ENCODE measurements at places on chromosomes 4 and X.

- no peak for DNase-seq
Measured at GRCh38 chr4:101823864-101824263, 33.3 kb downstream of the BANK1 start.

DNA sequence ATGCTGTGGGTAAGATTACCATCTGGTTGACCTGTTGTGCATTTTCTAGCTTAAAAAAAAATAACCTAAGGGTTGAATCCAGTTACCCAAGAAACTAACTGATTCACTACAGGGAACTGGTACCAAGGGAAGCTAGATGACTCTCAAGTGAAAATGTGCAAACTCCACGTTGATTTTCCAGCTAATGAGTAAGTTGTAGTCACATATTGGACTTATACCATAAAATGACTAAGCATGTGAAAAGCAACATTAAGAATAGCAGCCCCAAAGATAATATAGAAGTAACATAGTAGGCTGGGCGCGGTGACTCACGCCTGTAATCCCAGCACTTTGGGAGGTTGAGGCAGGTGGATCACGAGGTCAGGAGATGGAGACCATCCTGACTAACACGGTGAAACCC lies 270.9 kb downstream of the SPRY1 start:
- DNase-seq = no peak

GRCh38 chr4:146098978-146099377 lies 76.5 kb upstream of the LSM6 start:
- DNase-seq = no peak

DNA sequence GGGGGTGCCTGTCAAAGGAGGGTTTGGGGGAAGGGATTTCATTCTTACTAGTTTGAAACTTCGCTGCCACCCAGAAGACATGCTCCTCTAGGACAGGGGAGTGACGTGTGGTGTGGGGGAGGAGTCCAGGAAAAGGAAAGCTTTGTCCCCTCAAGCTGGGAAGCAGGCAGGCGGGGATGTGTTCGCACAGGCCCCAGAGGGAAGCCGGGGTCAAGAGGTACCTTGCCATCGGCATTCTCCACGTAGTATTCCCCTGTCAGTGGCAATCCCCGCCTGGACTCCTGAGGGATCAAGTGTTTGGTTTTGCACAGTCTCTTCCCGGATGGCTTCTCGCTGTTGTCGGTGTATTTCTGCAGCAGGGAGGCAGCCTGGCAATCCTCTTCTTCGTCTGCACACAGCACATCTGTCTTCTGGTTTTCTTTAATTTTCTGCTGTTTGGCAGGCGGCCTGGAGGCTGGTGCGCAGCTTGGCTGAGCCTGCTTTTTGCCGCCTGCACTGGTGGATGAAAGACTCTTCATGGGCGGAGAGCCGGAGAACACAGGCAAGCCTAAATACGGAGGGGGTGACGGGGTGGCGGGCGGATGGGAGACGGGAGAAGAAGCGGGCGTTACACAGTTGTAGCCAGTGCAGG lies 35.1 kb downstream of the BCOR start:
- DNase-seq = no peak

GRCh38 chrX:129043138-129043537 lies 480.2 kb downstream of the SMARCA1 start:
- DNase-seq = no peak

- DNase-seq = no peak
Measured at GRCh38 chr4:140867356-140867755, 111.2 kb upstream of the TBC1D9 start.

- DNase-seq = no peak
Measured at GRCh38 chr4:3318561-3319021, 25.8 kb downstream of the RGS12 start.

GRCh38 chr4:101086801-101087586 lies 260.3 kb downstream of the PPP3CA start:
- no peak for DNase-seq

- no peak for DNase-seq
Measured at GRCh38 chrX:52852110-52852860, 15.6 kb downstream of the XAGE3 start.

- DNase-seq = no peak
Measured at GRCh38 chrX:22690116-22690515, 309.6 kb upstream of the DDX53 start.

GRCh38 chr4:130705023-130705422 lies 1609.1 kb downstream of the C4orf33 start:
- no peak for DNase-seq

DNA sequence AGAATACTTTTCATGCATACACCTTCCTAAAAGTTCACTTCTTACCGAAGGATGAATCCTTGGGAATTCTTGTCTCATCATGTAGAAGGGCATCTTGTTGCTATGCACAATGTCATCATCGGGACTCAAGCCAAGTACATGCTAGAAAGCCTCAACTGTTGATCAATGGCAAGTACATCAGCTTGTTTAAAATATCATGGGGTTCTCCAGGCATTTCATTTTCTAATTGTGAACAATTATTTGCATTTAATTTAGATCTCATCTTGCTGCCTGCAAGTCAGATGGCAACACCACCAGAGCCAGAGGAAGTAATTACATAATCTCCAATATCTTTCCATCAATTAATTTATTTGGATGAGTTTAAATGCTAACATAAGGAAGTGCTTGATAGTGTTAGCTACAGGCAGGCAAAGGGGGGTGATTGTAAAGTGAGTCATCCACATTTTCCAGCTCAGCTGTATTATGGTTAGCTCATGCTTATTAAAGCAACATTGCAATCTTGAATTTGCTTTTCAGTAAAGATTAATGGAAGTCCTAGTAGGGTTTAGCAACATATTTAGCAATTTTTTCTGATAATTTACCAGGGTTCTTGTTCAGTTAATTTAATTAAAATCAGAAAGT lies 356.5 kb downstream of the CBLL2 start:
- DNase-seq = no peak

GRCh38 chr4:165177725-165178666 lies 29.4 kb upstream of the KLHL2 start:
- no peak for DNase-seq

- DNase-seq = no peak
Measured at GRCh38 chr4:59553063-59553720, 1646.9 kb upstream of the ADGRL3 start.

DNA sequence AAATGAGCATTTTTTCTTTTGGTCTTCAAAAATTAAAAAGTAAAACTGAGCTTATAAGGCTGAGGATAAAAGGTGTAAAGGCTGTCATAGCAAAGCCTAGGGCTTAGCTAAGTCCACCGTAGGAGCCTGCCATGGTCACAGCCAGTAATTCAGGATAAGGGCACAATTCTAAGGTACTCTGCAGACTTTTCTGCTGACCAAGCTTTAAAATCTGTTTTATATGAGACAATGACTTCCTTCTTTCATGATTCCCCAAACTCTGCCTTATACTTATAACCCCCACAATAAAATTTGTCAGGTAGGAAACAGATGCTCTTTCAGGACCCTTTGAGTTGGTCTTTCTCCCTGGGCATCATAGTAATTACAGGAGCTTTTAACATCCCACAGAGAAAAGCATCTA lies 138.5 kb downstream of the COL4A6 start:
- DNase-seq = no peak

DNA sequence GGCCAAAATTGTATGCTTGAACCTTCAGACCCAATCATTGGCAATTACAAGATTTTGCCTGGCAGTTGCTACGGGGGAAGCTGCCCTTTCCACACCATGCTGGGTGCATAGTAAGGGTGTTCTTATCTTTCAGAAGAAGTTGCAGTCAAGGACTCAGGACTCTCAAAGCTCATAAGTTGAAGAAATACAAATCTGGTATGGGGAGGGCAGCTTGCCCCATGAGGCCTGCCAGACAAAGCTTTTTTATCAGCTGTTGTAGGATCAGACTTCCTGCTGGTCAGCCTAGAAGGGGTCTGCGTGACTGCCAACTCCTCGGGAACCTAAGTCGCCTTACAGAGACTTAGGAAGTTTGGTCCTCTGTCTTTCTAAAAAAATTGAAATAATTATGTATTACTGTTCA lies 174.9 kb upstream of the TECRL start:
- no peak for DNase-seq

DNA sequence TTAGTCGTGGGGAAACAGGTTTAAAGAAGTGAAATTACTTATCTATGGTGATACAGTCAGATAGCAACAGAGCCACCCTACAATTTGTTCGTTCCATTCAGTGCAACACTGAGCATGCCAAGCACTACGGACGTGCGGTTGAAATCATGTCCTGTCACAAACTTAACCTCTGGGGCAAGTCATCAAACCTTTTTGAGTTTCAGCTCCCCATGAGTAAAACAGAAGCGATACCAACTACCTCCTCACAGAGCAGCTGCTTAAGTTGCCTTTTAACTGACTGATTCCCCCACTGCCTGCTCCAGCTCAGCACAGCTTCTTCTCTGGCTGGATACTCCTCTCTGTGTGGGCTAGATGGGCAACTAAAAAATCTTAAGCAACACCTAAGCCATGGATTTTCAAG lies 36.0 kb downstream of the LHFPL1 start:
- no peak for DNase-seq

DNA sequence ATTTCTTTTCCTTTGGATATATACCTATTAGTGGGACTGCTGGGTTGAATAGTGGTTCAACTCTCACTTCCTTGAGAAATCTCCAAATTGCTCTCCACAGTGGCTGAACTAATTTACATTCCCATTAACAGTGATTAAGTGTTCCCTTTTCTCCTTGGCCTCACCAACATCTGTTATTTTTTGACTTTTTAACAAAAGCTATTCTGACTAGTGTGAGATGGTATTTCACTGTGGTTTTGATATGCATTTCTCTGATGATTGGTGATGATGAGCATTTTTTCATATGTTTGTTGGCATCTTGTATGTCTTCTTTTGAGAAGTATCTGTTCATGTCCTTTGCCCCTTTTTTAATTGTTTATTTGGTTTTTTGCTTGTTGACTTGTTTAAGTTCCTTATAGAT lies 413.0 kb downstream of the MAPK10 start:
- no peak for DNase-seq

GRCh38 chr4:112023402-112023950 lies 121.8 kb upstream of the FAM241A start:
- no peak for DNase-seq

DNA sequence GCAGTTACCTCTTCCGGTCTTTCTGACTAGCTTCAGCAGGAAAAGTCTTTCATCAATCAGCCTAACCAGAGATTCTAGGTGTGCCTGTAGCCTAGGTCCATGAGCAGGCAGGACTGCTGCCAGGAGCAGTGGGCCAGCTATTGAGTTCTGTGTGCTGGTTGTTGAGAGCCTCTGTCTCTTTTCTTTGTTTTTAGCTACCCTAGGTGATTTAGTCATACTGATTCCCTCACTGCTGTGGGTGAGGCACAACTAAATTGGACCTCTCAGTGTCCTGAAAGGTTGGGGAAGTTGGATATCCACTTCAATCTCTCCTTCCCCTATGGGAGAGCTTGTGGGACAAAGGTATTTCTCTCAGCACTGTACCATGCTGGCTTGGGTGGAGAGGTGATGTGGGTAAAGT lies 354.9 kb downstream of the GPAT3 start:
- no peak for DNase-seq

- no peak for DNase-seq
Measured at GRCh38 chr4:124329134-124329533, 383.4 kb downstream of the ANKRD50 start.

GRCh38 chr4:45082101-45082500 lies 355.7 kb upstream of the GNPDA2 start:
- DNase-seq = no peak

- no peak for DNase-seq
Measured at GRCh38 chr4:52638717-52639116, 20.4 kb downstream of the USP46 start.

GRCh38 chrX:155767051-155767875 lies 113.9 kb upstream of the VAMP7 start:
- no peak for DNase-seq

DNA sequence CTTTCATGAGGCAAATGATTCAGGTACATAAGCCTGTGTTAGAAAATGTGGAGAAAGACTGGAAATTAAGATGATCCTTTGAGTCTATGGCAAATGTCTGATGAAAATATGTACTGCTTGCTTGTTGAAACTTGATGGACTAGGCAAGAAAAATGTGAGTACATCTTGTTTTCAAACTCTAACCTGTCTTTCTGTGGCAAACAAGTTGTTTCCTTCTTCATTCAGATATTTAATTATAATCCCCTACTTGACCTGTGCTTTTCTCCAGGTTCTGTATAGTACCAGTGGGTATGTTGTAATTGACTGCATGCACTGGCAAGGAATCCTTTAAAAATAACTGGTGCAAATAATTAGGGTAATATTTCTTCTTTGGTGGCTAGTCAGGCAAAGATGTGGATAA lies 136.7 kb downstream of the ARHGAP24 start:
- DNase-seq = no peak

- no peak for DNase-seq
Measured at GRCh38 chrX:129585167-129585566, 45.1 kb downstream of the OCRL start.

DNA sequence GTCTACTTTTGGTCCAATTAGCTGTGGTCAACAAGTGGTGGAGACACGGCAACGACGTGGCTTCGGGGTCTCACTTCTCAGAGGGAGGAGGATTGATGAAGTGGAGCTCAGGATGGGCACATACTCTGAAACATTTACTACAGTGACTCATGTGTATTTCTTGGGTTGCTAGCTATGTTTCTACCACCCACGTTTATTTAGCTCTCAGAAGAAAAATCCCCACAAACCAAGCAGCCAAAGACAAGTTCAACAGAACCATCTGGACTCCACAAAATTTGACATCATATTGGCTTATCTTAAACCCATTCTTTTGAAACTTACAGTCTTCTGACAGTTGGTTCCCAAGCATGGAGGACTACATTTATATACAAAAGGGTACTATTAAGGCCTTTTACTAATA lies 158.0 kb downstream of the CBLL2 start:
- DNase-seq = no peak

GRCh38 chr4:78320349-78320935 lies 231.1 kb upstream of the ANXA3 start:
- DNase-seq = no peak

GRCh38 chr4:139918591-139918990 lies 235.4 kb downstream of the MAML3 start:
- no peak for DNase-seq

DNA sequence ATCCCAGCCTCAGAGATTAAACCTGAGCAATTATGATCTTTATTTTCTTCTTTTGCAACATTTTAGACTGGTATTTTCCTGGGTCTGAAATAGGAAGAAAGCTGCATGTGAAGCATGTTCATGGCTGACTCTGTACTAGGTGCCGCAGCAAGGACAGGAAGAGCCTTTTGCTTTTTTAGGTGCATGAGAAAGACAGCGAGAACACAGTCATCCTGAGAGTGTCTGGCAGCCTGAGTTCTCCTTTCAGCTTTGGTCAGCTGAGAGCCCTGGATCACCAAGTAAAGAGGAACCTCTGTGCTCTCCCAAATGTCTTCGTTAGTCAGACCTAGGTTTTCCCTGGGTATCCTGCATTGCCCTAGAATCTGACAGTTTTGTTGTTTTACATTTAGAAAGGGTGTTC lies 29.8 kb downstream of the FAM149A start:
- DNase-seq = no peak

GRCh38 chr4:2078584-2078983 lies 19.5 kb downstream of the NAT8L start:
- DNase-seq = no peak

- no peak for DNase-seq
Measured at GRCh38 chrX:57905141-57905540, 5.1 kb downstream of the ZXDA start.

- no peak for DNase-seq
Measured at GRCh38 chrX:18098763-18099162, 121.9 kb downstream of the BEND2 start.

Measured in D721Med (cell line).